Stimulated activated CD4-positive, alpha-beta T cell treated with anti-CD3 and anti-CD28 coated beads, TNF-alpha, amount 100 ng/mL, for 1 hour (primary cell): ENCODE measurements at places on chromosomes 1 and 21.

DNA sequence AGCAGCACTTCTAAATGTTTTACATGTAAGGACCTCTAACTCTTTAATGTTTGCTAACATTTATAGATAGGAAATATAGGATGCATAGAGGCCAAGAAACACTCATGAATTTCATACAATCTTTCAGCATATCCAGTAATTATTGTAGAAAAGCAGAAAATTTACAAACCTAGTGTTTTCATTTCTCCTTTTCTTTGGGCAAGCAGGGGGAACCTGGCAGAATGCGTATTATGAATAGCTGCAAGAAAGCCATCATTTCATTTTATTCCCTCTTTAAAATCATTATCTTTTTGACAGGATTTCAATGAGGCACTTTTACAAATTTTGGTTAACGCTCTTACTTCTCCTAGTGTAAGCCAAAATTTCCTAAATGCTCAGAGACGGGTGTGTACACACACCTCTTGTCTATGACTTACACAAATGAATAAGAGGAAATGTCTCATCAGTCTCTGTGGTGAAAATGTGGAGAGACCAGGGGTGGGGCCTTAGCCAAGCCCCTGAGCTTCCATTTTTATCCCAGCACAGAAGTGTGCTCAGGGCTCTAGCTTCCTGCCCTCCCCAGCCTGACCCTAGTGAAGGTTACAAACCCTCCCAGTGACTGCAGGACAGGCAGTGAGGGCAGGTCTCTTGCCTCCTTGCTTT lies 91.6 kb downstream of the LRRC8C start:
- DNase-seq: no peak

DNA sequence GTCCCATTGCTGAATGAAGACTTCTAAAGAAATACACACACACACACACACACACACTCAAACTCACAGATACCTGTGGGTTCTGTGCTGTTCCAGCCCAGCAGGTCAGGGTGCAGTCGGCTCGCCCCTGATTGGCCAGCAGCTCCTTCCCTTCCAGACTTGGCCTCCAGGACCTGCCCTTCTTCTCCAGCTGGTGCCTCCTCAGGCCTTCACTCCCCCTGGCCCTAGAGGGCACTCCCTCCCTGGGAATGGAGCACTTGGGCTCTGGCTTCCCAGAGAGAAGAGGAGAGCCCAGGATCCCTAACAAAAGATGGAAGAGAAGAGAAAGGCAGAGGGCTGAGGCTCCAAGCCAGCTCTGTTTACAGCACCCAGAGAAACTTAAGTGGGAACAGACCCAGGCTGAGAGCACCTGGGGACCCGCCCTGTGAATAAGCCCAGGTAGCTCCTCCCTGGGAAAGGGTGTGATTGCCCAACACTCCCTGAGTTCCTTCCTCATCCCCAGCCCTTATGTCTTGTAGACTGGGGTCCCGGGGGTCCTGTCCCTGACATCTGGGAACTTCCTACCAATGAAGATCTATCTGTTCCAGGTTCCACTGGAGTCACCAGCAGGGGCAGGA lies at the start of gene PGLYRP3:
Gene PGLYRP3, minus strand, starts transcription at position 383 of the 617 bp plus-strand sequence. CDS start 2,287 bp downstream, outside the sequence.
- DNase-seq: no peak

DNA sequence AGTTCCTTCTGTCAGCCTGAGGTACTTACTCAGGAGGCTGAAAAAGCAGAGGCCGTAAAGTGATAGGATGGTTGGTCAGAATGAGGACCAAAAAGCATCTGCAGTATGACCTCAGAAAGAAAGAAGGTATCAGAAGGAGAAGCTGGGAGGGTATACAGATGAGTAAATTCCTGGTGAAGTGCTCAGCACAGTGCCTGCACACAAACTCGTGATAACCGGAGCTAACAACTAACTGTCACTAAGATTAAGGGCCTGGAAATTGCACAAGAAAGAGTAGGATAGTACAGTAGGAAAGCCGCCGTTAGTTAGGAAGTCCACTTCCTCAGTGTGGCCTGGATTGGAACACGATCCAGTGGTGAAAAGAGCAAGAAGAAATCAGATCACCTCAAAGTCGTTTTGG lies 62.6 kb downstream of the VPS26C start:
- DNase-seq: no peak

DNA sequence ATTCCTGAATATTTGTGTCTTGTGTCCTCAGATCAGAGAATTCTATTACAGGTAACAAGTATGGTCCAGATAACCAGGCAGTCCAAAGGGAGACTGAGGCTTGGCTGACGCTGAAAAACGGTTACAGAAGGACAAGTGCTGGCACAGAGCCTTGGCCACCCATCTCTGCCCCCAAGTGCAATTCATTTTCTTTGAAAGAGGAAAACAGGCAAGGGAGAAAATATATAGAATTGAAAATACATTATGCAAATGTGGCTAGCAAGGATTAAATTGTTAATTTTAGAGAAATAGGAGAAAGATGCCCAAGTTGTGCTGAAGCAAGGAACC lies 1.2 kb downstream of the SORT1 start:
- DNase-seq: no peak

DNA sequence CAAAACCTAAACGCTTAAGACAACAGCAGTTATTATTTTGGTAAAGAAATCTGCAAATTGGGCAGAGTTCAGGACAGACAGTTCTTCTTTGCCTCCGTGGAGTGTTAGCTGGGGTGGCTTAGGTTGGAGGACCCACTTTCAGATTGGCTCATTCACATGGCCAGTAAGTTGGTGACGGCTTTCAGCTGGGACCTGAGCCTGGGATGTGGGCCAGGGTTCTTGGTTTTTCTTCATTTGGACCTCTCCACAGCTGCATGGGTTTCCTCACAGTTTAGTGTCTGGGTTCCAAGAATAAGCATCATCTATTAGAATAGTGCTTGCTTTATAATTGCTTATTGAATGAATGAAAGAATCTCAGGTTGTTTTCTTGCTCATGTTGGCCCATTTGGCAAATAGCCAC lies 72.2 kb downstream of the ATF6 start:
- no peak for DNase-seq

DNA sequence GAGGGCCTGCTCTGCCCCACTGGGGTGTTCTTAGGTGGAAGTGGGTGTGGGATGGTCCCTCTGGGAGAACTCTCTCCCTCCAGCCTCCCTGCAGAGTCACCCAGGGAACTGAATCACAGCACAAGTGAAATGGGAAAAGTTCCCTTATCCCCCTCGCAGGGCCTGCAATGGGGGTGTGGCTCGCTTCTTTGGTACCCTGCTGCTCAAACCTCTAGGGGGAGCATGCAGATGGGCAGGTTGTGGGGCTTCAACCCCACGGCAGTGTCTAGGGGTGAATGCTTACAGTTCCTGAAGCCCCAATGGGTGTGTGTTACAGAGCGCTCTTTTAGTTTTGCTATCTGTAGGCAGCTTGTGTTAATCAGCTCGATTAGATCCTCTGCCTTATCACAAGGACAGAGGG lies 59.0 kb upstream of the TINAGL1 start:
- no peak for DNase-seq
